ENCODE measurements at places on chromosomes 1 and 21. TPM values are rescaled to one million over a fixed set of nuclear protein-coding genes. Genes with fewer than 3 reads are reported as not detected.

- no peak for DNase-seq
Observed at GRCh38 chr1:212867192-212867591, 9.1 kb downstream of the FLVCR1 start.

DNA sequence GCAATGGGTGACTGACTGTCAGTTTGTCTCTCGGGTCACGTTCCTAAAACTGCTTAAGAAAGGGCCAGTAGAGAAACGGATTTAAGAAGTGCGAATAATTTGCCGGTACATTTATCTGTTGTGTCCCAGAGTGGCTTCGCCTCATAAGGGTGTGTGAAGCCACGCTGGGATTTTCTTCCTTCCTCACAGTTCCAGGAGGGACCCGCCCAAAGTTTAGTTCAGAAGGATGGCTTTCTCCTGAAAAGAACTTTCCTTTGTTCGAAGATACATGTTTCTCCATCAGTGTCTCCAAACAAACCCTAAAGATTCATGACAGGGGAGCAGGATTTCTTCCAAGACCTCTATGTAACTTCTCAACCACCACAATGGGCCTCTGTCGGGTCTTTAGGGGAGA lies 49.8 kb downstream of the ADAMTS1 start:
- DNase-seq, result no peak

DNA sequence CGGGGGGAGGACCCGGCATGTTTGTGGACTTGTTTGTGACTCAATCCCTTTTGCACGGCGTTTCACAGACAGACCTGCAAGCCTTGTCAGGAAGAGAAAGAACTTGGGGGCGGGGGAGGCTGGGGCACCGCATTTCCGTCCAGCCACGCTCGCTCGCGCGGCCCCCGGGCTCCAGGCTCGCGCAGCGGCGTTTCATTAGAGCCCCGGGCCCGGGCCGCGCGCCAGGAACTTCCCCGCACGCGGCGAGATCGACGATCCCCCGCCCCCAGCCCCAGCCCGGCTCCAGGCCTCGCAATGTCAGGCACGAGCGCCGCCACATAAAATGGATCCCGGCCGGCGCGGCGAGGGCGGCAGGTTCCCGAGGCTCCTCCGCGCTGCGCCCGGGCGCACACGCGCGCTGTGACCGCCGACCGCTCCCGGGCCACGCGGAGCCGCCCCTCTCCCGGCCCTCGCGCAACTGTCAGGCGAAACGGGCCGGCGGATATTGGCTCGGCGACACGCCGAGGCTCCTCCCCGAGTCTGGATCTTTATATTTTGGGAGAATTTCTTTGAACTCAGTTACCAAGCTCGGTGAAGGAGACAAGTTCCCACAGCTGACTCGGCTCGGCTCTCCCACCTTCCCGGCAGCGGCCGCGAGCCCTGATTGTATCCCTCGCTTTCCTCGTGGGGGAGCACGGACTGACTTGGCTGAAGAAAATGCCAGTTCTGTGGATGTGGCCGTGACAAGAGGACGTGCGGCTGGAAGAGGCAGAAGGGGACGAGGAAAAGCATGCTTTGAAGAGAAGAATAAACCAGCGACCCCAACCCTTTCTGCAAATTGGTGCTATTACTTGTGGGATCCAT lies at the start of gene KIF26B:
KIF26B (plus strand) TSS at position 557 of the 843 bp plus-strand sequence. CDS start 440 bp downstream, outside the sequence.
- peak; percentile 48 for DNase-seq

The TNNI3K gene
- not detected for total RNA-seq

The ATP6V1G3 gene
- total RNA-seq, result not detected

Data from GM23338 (cell line).